ENCODE measurements at places on chromosomes 2 and 18.

DNA sequence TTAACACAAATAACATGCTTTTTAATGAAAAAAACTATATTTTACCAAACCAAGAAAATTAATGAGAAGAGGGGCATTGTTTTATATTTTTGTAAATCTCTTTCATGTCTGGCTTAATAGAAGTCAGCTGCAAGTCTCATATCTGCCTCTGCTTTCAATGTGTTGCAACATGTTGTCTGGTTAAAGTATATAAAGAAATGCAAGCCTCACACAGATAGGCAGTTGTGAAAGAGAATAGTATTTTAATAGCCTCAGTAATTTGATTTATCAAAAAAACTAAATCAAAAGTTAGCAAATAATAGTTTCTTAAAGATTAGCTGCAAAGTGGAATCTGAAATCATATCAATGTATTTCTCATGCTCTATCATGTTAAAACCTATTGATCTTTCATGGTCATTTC lies 52.9 kb upstream of the NCOA1 start:
- no peak for DNase-seq

GRCh38 chr2:8638327-8638726 lies 43.5 kb upstream of the ID2 start:
- no peak for DNase-seq

DNA sequence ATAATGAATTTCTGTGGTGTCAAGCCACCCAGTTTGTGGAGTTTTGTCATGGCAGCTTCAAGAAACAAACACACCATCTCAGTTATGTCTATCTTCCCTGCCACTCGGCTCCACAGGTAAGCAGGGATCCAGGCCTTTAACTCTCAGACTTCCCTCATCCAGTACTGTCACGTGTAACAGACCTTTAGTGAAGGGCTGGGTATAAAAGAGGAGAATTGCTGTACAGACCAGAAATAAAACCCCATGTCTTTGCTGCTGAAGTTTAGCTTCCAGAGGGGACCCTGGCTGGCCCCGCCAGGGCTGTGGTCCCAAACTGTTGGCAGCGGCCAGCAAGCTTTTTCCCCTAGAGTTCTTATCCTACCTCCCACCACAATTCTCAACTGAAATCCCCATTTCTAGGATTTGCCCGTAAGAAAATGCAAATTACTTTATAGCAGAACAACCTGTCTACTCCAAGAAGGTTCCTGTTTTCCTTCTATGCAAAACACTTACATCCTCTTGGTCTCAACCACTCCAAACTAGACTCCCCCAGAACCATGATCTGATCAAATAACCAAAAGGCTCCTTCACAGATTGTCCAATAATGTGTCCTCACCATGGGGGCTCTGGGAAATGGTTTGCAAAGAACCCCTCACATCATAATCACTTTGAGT lies 438.0 kb upstream of the ID2 start:
- DNase-seq: no peak

- DNase-seq: no peak
These were observed 257.4 kb downstream of the IKZF2 start for GRCh38 chr2:212894026-212894425.

DNA sequence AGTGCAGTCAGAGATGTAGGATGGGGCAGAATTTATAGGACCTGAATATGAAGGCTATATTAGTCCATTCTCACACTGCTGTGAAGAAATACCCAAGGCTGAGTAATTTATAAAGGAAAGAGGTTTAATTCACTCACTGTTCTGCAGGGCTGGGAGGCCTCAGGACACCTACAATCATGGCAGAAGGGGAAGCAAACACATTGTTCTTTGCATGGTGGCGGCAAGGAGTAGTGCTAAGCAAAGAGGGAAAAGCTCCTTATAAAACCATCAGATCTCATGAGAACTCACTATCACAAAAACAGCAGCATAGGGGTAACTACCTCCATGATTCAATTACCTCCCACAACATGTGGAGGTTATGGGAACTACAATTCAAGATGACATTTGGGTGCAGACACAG lies 76.8 kb upstream of the MSTN start:
- DNase-seq: no peak

DNA sequence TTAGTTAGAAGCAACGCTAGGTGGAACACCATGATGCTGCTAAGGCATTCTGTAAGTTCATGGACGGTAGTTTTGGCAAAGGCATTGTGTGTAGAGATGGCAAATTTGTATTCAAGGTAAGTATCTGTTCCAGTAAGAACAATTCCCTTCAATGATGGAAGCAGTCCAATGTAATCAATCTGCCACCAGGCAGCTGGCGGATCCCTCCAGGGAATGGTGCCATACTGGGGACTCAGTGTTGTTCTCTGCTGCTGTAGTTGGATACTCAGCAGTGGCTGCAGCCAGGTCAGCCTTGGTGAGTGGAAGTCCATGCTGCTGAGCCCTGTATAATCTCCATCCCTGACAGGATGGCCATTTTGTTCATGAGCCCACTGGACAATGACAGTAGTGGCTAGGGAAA lies 62.8 kb downstream of the ARL6IP6 start:
- no peak for DNase-seq

DNA sequence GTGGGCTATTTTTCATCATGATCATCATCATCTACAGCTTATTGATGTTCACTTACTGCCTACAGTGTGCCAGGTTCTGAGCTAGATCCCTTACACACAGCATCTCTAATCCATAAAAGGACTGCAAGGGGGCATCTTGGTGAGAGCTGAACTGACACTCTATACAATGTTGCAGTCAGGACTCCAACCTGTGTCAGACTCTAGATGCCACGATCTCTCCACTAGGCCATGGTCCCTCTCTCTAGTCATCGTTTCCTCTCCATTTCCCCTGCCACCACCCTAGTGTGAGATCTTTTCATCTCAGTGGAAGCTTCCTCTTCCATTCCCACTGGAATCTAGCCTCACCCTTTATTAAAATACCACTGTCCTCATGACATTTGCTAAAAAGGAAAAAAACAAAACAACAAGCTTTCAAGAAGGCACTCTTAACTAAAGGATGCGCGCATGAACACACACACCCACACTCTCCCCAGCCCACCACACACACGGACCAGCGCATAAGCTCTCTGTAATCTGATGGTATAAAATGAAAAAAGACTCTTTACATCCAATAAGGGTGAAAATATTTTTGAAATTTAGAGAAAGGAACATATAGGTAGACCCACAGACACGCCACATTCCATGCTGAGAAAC lies 93.4 kb upstream of the THOC1 start:
- no peak for DNase-seq

DNA sequence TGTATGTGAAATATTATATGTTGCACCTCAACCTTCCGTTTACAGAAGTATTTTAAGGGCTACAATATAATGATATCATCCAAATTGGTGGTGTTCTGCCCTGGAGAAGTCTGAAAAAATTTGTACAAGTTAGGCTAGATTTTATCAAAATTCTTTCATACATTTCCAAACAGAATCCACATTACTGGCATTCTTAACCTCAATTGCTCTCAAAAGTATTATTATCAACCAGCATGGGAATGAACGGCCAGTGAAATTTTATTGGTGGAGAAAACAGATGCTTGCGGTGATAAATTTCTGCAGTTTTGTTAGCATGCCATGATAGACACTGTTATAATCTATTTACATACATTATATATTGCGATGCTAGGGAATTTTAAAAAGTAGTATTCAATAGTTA lies 88.3 kb upstream of the TFPI start:
- DNase-seq: no peak

GRCh38 chr2:173715441-173715840 lies 249.7 kb downstream of the SP3 start:
- peak; percentile 2 for DNase-seq

DNA sequence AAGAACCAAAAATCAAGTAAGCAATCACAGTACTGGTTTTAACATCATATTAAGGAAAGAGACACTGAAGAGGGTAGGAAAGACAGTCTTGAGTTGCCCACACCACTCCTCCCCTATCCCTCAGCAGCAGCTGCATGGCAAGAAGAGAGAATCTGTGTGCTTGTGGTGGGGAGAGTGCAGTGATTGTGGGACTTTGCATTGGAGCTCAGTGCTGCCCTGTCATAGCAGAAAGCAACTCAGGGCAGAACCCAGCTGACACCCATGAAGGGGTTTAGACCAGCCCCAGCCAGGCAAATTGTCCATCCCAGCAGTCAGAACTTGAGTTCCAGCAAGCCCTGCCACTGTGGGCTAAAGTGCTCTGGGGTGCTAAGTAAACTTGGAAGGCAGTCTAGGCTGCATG lies 40.8 kb upstream of the INPP4A start:
- DNase-seq: no peak

DNA sequence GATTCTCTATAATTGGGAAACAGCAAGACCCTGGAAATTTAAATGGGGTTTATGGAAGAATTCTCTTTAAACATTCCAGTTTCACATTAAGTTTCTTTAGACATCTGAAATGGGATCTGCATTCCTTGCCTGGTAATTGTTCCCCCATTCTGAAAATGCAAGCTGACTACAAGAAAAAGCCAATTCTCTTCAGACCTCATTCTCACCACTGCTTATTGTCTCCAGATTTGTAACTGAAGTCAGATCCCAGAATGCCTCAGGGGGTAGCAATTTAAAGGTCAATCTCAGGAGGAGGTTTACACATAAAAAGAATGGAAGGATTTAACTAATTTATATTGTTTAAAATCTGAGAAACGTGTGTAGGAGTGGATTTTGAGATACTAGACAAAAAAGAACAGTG lies 41.2 kb downstream of the COL3A1 start:
- DNase-seq: no peak

GRCh38 chr18:47582093-47582492 lies 330.6 kb upstream of the SKOR2 start:
- no peak for DNase-seq

DNA sequence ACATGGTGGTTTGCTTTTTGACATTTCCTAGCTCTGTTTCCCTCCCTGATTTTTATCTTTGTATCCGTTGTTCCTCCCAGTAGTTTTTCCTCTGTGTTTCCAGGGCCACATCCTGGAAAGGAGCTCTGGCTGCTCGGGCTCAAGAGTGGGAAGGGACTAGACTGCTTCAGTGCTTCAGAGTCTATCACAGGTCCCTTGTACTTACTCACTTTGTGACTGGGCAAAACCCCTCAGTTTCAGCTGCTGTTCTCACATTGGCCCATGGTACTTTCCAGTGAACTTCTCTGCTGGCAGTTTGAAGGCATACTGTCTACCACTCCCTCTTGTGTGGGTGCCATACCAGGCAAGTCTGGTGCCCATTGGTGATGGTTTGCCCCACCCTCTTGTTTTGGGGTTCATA lies 7.5 kb upstream of the STAMBP start:
- DNase-seq: no peak

DNA sequence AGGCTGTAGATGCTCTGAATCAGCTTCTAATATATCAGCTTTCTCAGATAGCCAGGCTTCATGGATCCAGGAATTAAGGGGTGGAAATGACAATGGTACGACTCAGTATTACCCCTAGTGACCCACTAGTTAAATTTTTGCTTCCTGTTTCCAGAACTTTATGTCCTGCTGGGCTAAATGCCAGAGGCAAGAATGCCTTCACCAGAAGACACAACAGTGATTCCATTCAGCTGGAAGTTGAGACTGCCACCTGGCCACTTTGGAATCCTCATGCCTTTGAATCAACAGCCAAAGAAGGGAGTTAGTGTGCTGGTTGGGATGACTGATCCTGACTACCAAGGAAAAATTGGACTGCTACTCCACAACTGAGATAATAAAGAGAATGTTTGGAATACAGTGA lies 239.1 kb downstream of the ASXL3 start:
- no peak for DNase-seq

DNA sequence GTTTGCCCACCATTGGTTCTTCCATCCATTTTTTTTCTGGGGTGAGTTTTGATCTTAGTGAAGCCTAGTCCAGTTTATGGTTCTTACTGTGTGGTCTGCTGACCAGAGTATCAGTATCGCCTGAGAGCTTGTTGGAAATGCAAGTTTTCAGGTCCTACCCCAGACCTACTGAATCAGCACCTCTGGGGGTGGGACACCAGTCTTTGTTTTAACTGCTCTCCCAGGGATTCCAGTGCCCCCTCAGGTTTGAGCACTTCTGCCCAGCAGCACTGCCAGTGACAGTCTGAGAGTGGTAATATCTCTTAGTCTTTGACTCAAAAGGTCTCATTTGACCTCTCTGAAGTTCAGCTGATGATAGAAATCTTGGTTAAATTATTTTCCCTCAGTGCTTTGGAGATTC lies 269.3 kb downstream of the ALPK2 start:
- DNase-seq: no peak

DNA sequence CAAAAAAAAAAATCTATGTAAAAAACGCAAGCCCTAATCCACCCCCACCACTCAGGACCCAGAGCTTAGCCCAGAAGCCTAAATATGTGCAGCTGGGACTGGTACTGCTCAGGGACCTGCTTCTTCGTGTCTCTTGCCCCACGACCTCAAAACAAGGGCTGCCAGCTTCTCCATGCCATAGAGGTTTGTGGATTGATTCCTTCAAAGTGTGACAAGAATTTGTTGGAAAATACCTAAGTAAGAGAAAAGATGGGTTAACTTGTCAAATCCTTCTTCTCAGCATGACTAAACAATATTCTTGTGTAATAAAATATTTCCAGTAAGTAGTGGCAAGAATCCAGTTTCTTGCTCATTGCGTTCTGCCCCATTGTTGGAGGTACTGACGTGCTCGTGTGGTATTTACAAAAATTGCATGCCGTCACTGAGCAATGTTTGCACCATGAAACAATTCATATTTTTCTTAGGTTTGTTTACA lies 825 bp upstream of the SCYGR1 start:
- DNase-seq: no peak

DNA sequence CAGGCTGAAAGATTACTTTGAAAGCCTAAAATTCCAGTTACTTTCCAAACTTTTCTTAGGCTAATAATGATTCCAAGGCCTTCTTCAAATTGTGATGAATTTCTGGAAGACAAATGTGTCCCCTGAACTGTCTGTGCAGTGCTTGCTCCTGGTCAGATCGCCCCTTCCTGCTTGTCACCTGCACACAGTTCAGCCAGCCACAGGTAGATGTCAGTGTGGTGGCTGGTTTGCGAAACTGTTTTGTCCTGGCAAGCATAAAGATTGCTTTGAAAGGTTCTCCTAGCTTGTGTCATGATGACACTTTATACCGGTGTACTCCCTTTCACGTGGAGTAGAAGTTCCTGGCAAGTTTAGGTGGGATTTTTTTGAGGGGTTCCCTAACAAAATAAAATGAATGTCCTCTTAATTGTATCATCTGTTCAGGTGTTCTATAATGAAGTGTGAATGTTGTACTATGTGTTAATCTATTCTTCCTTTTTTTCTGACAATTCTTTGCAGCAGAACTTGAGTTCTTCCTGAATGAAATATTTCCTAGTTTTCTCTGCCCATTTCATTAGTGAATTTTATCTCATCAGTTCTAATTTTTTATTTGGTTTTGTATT lies 298.8 kb downstream of the ZNF407 start:
- DNase-seq: peak; percentile 39

DNA sequence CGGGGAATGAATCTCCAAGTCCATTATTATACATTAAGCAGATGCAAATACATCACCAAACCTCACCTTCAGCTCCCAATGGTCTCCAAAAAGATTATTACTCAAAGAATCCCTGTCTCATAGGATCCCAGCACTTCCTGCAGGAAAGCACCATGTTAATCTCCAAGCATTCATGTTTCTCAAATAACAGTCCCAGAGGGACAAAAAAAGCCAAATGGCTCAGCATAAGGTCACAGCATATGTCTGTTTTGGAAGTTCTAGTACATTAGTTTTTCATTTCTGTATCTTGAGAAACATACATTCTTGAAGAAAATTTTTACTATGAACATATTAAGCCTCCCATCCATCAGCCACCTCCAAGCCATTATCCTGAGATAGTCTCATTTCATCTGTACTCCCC lies 103.3 kb downstream of the METTL4 start:
- DNase-seq: no peak

Data from NCI-H1436 (cell line).